ENCODE measurements at places on chromosomes 16 and 17.
A peak's percentile ranks its signal among the peaks of the same experiment; 100 is the strongest.

- DNase-seq = no peak
These were observed 828.3 kb upstream of the EEF2KMT start for GRCh38 chr16:5925850-5926249.

DNA sequence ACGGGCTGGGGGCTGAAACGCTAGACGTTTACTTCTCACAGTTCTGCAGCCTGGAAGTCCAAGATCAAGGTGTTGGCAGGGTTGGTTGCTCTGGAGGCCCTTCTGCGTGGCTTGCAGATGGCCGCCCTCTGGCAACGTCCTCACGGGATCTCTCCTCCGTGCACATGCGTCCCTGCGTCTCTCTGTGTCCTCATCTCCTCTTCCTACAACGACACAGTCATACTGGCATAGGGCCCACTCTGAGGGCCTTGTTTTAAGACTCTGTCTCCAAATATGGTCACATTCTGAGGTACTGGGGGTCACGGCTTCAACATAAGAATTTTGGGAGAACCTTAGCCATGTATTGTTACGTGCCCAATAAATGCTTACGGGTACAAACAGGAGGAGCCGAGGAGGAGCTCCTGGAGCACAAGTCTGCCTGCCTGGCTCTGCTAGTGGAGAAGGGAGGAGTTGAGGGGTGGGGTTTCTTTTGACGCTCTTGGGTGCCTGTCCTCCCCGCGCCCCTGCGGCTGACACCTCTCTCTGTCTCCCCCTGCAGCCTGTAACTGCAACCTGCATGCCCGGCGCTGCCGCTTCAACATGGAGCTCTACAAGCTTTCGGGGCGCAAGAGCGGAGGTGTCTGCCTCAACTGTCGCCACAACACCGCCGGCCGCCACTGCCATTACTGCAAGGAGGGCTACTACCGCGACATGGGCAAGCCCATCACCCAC is 141.1 kb downstream of the NTN1 start:
- DNase-seq = no peak

DNA sequence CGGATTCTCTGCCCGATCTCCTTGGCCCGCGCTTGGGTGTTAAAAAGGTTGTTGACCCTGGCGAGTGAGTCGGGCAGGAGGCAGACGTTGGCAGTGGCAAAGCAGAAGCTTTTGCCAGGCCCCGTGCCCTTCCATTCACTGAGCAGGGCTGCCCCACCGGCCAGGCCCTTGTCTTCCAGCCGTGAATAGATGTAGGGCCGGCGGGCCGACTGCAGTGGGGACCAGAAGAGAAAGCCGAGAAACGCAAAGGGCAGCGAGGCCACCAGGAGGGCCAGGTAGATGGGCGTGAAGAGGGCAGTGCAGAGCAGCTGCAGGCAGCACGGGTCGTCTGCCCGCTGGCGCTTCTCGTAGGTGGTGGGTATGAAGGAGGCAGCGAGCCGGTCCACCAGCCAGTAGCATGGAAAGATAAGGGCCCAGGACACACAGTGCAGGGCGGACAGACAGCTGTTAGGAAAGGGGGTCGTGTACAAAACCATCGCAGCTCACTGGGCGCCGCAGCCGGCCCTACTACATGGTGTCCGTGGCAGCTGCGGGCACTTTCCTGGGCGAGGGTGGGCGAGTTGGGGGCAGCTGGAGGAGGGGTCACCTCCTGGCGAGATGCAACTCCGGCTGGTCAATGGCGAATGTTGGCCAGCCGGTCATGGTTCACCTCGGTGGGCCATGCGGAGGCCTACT is 61.0 kb downstream of the PRMT7 start:
- no peak for DNase-seq

DNA sequence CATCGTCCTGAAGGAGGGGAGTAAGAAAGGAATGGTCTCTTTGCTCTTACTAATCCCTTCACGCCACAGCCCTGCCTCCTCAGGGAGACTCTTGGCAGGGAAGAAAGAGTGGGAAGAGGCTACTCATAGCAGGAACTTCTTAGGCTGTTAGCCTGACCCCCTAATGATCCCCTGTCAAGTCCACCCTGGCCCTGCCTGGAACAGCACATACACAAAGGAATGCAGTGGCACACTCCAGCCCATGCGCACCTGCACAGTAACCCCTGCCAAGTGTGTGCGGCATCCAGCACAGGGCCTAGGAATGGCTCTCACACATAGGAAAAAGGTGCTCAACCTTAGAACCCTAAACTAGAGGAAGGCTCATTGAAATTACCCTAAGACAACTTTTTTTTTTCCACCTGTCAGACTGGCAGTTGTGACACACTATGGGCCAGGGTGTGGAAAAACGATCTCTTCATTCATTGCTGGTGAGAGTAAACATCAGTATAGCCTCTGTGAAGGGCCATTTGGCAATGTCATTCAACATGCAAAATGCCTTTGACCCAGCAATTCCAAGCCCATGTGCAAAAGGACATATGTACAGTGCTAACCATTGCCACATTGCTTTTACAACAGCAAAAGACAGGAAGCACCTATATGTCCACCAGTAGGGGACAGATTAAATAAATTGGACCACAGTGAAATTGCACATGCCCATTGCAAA is 50.1 kb downstream of the PIMREG start:
- DNase-seq = no peak

- peak; percentile 12 for DNase-seq
These were observed 25.3 kb upstream of the ZNF469 start for GRCh38 chr16:88357317-88358022.

DNA sequence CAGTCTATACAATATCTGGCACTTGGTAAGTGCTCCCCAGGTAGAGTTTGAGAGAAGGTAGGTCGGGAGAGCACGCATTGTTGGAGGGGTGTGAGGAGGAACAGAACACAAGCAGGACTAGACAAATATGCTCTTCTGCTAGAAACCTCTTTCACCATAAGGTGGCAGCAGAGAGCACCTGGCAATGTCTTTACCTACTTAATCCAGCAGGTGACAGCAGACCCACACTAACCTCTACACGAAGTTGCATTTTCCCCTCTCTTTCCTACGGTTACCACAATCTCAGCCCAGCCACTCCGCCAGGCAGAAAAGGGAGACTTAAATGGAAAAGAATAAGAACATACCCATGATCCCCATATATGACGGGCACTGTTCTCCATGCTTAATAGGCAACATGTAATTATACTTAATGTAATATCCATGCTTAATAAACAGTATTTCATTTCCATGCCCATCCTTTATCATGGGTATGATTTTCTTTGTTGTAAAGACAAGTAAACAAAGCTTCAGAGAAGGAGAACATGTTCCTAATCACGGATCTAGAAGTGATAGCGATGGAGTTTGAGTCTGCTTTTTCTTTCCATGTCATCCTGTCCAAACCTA is 55.1 kb upstream of the CCL2 start:
- DNase-seq = peak; percentile 64

DNA sequence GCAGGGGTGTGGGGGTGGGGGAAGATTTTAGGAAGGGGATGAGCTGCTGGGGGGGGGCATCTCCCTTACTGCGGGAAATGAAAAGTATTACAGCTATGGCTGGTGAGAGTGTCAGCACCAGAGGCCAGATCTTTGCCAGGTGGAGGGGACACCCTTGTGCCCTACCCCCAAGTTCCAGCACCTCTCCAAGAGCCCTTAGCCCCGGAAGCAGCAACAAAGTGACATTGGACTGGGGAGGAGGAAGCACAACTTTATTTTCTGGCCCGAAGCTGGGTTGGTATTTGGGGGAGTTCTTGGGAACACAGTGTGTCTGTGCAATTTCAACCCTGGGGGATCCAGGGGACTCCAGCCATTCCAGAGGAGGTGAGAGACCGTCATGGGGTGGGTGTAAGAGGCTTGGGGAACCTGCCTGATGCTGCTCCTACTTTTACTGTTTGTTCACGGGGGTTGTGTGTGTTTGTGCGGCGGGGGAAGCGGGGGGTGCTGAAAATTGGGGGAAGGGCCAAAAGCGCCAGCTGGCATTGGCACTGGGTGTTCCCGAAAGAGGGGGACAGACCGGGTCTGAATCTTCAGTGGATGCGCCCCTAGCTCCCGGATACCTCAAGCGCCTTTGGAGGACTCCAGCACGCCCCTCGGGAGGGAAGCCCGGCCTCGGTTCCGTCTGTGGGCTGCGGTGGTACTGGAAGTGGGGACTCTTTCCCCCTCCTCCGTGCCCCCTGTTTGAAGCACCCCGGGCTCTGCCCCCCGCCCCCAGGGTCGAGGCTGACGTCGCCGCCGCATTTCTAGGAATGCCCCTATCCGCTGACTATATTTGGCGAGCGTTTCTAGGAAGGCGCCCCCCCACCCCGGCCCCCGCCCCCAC is 230.3 kb downstream of the MRTFB start:
- DNase-seq = peak; percentile 43

- no peak for DNase-seq
These were observed 166.2 kb downstream of the XYLT1 start for GRCh38 chr16:17304491-17305119.

- DNase-seq = no peak
These were observed 93.2 kb downstream of the LITAF start for GRCh38 chr16:11493531-11493929.

- DNase-seq = no peak
These were observed 38.7 kb downstream of the ESRP2 start for GRCh38 chr16:68197250-68197649.

GRCh38 chr17:44655983-44656710 is at the start of gene MEIOC:
MEIOC (plus strand) TSS chr17:44656468; CDS start chr17:44656614, 146 bp downstream.
- DNase-seq = no peak

DNA sequence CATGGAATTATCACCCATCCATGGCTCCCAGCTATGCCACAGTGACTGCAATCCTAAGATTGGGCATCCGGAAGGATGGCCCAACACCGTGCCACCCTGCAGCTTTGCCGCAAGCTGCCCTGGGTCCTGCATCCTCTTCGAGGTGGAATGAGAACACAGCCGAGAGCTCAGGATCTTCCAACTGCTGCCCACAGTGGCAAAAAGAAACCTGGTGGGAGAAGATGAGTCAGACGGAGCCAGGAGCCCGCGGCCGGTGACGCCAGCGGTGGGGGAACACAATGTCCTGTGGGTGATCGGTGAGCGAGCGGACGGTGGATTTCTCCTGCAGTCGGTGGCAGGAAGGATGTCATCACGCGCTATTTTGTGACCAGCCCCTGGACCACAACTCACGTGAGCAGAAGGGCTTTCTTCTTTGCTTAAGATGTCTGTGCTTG is 20.1 kb downstream of the CD7 start:
- DNase-seq = peak; percentile 90

GRCh38 chr16:66728804-66729203 is 22.6 kb downstream of the DYNC1LI2 start:
- no peak for DNase-seq

DNA sequence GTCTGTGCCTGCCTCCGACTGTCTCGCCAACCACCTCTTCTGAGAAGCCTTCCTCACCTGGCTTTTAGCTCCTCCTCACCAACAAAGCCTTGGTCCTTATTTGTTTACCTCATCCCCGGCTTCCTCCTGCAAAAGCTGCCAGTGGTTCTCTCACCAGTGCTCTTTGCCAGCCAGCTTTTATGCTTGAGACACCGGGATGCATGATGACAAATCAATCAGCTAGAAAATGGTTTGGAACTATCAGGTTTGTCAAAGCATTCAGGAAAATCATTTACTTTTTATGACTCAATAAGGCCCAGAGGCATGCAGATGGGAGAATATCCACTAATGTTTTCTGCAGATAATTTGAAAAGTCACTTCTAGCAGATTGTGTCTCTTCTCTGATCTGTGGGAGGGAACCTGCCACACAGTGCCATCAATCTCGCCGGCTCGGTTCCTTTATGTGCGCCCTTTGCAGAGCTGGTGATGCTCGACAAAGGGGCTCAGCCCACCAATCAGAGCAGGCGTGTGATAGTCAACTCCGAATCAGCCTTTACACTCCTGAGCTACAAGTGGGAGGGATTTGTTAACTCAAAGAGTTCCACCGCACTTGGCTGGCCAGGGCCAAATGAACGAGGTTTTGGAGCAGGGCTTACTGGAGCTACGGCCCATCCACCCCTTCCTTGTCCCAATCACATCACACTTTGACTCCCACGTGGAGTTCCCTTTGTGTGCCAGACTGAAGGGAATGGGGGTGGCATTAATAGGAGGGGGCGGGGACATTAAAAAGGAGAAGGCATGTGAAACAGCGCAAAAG is 85.8 kb downstream of the MRC2 start:
- DNase-seq = no peak

DNA sequence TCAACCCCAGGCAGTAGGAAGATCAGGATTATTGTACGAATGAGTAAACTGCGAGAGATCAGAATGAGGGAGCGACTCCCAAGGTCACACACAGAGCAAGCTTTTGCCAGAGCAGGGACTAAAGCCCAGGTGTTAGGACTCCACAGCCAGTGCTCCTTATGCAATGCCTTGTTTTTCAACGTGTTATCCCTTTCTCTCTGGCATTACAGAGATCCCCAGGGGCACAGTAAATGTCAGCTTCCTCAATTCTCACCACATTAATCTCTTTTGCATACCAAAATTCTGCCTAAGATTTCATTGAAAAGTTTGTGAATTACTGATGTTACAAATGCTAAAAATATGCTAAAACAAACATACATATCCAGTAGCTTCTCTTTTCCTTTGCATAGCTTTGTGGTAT is 68.1 kb upstream of the CES5A start:
- no peak for DNase-seq

DNA sequence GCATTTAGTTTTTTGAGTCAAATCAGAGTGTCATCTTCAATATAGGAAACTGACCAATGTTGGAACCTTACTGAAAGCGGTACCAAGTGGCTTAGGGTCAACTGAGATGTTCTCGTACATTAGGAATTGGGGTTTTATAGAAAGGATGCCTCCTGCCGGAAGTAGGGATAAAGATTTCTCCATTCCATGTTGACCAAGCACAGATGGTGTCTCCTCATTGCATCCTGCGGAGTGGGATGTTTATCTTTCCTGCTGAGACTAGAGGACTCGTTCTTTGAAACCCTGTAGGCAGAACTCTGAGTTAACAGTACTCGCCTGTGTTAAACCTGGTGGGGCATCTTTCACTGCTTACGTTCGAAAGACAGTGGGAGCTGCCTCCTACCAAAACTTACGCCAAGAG is 1.4 kb downstream of the SHISA6 start:
- no peak for DNase-seq

DNA sequence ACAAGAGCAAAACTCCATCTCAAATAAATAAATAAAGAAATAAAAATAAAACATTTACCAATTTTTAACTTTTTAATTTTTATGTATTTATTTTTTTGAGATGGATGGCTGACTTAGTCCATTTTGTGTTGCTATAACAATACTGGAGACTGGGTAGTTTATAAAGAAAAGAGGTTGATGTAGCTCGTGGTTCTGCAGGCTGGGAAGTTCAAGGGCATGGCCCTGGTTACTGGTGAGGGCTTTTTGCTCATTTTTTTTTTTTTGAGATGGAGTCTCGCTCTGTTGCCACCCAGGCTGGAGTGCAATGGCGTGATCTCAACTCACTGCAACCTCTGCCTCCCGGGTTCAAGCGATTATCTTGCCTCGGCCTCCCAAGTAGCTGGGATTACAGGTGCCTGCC is 14.2 kb upstream of the FOXK2 start:
- no peak for DNase-seq

All from left cardiac atrium (tissue), 4 donors.